ENCODE measurements at places on chromosomes 2 and 18.
A peak's percentile ranks its signal among the peaks of the same experiment; 100 is the strongest.

DNA sequence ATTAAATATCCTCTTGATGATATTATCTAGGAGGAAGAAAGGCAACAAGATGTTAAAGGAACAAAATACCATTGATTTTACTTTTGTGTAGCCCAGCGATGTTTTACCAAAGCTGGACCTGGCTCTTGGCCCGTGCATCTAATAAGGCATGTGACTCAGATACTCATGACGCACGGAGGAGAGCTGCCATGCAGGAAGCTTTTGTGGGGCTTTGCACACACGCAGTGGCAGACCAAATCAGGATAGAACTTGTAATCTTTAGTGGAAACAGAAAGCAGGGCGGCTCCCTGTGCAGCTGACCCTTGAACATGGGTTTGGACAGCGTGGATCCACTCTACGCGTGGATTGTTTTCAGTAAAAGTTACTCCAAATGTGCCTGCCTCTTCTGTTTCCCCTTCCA lies 190.0 kb downstream of the NAPG start:
- DNase-seq = no peak

DNA sequence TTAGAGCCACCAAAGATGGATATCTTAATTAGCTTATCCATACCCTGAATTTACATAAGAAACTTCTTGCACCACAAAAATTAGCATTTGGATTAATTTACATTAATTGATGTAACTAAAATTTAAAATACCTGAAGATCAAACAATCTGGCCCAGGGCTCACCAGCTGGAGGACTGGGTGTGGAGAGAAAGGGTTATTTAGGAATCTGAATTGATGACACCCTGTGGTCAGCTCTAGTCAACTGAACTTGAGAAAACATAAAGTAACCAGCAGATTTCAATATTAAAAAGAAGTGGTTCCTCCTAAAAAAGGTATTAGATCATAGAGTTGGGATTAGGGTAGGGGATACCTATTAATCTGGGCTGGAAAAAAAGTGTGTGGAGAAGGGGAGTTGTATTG lies 122.5 kb downstream of the STRN start:
- no peak for DNase-seq

DNA sequence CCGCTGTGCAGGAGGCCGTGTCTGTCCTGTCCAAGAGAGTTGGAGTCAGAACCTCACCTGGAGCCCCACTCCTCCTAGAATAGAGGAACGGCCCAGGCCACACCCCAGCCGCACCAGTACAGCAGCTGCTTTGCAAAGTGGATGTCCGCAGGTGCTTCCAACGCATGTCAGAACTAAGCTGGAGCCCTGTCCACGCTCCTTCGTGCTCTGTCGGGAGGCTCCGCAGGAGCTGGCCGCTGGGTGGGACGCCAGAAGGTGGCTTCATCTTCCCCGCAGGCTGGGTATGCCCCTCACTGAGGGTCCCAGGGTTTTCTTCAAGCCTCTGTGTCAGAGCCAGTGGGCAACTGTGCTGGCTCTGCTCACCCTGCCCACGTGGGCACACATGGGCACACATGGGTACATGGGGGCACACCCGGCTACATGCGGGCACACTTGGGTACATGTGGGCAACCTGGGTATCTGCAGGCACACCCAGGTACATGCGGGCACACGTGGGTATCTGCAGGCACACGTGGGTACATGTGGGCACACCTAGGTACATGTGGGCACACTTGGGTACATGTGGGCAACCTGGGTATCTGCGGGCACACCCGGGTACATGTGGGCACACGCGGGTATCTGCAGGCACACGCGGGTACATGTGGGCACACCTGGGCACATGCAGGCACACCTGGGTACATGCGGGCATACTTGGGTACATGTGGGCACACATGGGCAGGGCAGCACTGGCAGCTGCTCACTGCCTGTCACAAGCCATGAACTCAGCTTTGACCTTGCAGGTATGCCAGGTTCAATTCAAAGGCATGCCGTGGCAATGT lies 67.1 kb upstream of the CTDP1 start:
- peak; percentile 16 for DNase-seq

- DNase-seq = peak; percentile 36
Observed at GRCh38 chr2:40658941-40659340, 207.1 kb upstream of the SLC8A1 start.

DNA sequence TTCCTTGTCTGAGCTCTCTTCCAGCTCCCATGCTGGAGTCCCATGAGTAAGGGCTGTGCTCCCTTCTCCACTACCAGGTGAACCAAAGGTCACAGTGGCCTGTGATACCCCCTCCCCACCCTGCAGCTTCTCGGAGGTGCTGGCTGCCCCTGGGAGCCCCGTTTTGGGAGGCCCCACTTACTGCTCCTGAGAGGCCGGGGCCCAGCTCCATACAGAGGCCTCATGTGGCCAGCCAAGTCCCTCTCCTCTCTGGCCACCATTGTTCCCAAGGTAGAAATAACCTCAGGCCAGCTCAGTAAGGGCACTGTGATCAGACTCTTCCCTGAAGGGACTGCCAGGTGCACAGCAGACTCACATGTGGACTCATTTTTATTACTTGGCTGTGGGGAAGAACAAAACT lies 6.0 kb downstream of the RAB11FIP5 start:
- no peak for DNase-seq

DNA sequence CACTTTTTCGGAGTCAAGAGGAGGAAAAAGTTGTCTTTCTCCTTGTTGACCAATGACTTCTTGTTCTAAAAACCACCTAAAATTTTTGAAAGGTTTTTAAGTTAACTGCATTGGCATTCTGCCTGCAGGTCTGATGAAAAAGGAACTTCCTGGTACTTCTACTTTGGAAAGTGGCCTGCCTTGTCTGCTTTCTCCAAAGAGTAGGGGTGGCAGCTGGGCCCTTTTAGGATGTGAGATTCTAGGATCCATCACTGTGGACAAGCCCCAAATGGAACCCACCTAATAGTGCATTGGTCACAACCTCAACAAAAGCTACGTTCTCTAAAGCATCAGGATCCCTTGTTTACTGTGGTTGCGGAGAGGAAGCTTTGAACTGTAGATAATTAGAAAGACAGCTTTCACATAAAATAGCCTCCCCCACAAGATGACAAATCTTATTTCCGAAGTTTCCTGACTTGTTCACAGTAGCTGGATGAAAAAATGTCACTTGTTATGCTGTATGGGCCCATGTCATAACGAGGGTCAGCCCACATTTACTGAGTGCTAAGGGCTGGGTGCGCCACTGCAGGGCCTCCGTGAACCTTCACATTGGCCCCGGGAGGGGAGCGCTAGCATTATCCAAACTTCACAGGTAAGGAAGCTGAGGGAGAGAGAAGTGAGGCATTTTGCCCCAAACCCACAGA lies 17.4 kb downstream of the ASPRV1 start:
- no peak for DNase-seq

DNA sequence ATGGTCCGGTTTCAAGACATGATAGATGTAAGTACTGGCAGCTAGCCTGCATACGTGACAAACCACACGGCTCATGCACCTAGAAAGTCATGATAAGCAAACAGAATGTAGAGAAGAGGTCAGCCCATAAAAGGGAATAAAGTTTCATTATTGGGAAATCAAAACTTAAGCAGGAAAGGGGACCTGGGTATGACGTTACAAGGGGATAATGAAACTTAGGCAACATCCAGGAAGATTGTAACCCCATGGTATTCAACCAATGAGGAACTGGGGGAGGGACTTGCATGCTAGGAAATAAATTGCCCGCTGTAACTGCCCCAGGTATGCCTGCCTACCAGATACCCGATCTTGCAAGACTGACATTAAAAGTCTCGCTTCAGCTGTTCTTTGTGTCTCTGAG lies 1679.0 kb downstream of the SUCLG1 start:
- no peak for DNase-seq

GRCh38 chr18:8045884-8046281 lies 478.8 kb downstream of the PTPRM start:
- no peak for DNase-seq

DNA sequence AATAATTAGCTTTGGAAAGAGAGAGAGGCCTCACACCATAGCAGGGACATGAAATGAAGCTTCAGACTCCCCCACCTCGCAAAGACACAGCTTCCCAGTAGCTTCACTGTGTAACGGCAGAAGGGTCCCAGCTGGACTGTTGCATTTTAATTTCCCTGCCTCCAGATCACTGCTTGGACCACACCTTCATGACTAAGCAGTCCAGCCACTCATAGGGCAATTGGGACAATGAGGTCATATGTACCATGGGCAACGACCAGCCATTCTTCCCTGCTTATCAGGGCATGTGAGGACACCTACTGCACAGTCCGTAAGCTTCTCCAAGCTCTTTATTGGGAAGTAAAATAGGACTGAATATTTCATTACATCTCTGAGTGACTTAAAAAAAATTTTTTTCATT lies 183.0 kb downstream of the MREG start:
- peak; percentile 41 for DNase-seq

DNA sequence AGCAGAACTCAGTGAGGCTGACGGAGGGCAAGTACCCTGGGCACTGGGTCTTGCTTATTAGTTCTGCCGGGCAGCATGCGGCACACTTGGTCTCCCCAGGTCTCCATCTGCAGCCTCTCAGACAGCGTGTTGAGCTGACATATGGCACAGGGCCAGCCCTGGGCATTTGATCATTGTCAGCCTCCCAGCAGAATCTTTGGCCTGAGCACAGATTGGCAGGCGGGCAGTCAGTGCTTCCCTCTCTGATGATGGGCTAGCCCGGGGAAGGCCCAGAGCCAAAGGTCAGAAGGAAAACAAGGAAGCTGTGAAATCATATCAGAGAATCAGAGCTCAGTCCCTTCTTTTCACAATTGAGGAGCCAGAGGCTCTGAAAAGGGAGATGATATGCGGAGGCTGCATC lies 150.1 kb upstream of the LRRTM1 start:
- peak; percentile 21 for DNase-seq

- no peak for DNase-seq
Observed at GRCh38 chr18:58993260-58993659, 128.6 kb downstream of the ZNF532 start.

GRCh38 chr2:215530191-215530968 lies 94.5 kb upstream of the FN1 start:
- no peak for DNase-seq

- DNase-seq = no peak
Observed at GRCh38 chr2:240451791-240452461, 16.5 kb downstream of the GPC1 start.

- DNase-seq = no peak
Observed at GRCh38 chr18:51082571-51083267, 52.7 kb downstream of the SMAD4 start.

DNA sequence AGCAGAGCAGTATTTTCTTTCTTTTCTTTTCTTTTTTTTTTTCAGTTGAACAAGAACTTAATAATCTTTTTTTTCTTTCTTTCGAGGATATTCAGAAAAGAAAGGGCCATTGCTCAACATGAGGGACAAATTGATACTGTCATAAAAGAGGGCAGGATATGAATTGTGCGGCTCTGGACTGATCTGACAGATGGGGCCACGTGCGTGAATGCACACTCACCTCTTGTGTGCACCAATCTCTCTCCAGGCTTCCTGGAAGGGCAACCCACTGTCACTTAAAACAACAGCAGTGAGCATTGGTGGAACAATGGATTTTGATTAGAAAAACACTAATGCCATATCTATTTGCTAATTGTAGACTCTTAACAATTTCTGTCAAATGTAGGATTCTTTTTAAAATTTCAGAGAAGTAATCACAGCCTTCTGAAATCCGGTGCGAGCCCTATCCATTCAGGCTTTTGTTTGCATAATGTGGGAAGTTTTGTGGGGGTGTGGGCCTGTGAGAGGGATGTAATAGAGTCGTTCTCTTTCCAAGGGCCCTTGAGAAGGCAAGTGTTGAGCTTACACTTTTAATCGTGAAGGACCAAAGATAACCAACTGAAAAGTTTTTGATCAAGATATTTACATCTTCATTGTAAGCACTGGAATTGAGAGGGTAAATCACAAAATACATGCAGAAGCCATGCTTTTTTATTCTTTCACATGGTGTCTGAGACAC lies 298.8 kb downstream of the SP3 start:
- DNase-seq = no peak

- DNase-seq = no peak
Observed at GRCh38 chr2:54595161-54595803, 128.2 kb upstream of the EML6 start.

GRCh38 chr2:11634584-11634983 lies 35.4 kb downstream of the NTSR2 start:
- no peak for DNase-seq

GRCh38 chr18:64803471-64803870 lies 654.6 kb upstream of the LINC00305 start:
- no peak for DNase-seq

- DNase-seq = no peak
Observed at GRCh38 chr2:149000158-149000938, 38.2 kb upstream of the LYPD6B start.

- no peak for DNase-seq
Observed at GRCh38 chr2:112750560-112750843, 13.9 kb downstream of the CKAP2L start.

- no peak for DNase-seq
Observed at GRCh38 chr2:39252888-39253518, 9.2 kb upstream of the CDKL4 start.

- DNase-seq = no peak
Observed at GRCh38 chr2:200422532-200423261, 87.2 kb downstream of the KCTD18 start.

DNA sequence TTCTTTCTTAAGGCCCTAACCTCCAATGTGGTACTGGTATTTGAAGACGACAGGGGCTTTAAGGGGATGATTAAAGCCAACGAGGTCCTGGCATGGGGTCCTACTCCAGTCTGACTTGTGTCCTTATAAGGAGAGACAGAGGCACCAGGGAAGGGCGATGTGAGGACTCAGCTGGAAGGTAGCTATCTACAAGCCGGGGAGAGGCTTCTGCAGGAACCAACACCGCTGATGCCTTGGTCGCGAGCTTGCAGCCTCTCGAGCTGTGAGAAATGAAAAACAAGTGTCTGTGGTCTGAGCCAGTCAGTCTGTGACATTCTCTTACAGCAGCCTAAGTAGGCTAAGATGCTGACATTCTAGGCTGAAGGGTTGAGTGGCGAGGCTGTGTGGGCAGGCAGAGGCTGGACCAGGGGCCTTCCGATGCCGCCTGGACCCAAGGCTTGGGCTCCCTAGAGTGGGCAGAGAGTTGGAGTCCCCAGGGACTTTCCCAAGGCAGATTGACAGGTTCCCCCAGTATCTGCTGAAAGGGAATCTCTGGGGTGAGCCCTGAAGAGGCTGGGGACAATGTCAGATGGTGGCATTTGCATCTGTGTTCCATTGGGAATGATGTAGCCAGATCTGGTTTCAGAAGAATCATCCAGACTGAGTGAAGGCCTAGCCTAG lies 322.9 kb upstream of the HS6ST1 start:
- DNase-seq = no peak

DNA sequence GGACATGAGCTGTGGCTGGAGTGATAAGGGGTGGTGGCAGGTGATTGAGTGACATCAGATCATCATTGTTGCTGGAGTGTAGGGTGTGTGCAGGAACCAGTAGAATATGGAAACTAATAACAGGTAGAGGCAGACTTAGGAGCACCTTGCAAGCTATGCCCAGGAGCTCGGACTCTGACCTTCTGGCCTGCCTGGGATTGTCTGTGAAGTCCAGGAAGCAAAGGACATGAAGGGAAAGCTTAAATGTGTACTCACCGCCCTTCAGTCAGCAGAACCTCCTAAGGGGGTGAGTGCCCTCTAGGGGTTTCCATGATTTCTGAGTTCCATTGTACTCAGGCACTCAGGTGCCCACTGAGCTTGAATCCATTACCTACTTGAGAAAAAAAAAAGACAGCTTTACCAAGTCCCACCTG lies 104.2 kb downstream of the CRIM1 start:
- no peak for DNase-seq

Data from femur (tissue), 1 donor.